ENCODE measurements at places on chromosomes 6 and 20. TPM values are rescaled to one million over a fixed set of nuclear protein-coding genes. Genes with fewer than 3 reads are reported as not detected.

- DNase-seq, result no peak
These were observed 25.9 kb downstream of the KIZ start for GRCh38 chr20:21151791-21152190.

DNA sequence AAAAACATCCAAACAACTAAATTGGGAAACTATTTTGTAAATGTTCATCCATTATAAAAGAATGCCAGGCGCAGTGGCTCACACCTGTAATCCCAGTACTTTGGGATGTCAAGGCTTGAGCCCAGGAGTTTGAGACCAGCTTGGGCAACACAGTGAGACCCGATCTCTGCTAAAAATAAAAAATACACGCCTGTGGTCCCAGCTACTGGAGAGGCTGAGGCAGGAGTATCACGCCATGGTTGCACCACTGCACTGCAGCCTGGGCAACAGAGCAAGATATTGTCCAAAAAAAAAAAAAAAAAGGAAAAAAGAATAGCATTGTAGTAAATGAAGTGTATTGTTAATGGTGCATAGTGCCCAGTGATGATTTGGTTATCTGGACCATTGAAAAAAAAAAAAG lies 38.7 kb downstream of the FKBP5 start:
- no peak for DNase-seq

GRCh38 chr6:166152660-166153059 lies 15.0 kb downstream of the TBXT start:
- no peak for DNase-seq

- DNase-seq, result no peak
These were observed 250.9 kb downstream of the TPBG start for GRCh38 chr6:82614518-82614917.

DNA sequence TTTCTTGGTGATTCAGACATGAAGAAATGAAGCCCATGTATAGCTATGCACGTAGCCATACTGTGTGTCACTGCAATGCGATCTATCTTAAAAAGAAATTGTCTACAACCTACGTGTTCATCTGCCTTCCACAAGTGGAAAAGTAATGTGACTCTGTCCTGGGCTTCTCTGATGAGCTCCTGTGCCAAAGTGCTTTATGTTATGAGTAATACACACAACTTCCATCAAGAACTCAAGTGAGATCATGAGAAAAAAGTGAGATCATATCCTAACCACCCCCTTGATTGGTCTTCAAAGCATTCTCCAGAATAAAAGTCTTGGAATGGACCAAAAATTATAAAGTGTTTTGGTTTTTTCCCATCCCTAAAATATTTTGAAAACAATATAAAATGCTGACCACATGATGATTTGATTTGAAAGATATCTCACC lies 114.3 kb downstream of the DST start:
- DNase-seq, result peak; percentile 90

Gene NKX2-2
- total RNA-seq, result not detected

Gene RFX6
- not detected for total RNA-seq

Gene HTR1B
- total RNA-seq, result under 0.01 TPM

Gene DEK
- total RNA-seq, result 591 TPM

Measured in fibroblast of the aortic adventitia (primary cell).